ENCODE measurements at places on chromosomes 12 and 14.

- DNase-seq: no peak
Observed at GRCh38 chr12:45411626-45412025, 195.7 kb downstream of the ANO6 start.

GRCh38 chr14:50087341-50088116 is 28.8 kb downstream of the VCPKMT start:
- DNase-seq: no peak

GRCh38 chr12:121005346-121005815 is 10.9 kb downstream of the C12orf43 start:
- DNase-seq: no peak

DNA sequence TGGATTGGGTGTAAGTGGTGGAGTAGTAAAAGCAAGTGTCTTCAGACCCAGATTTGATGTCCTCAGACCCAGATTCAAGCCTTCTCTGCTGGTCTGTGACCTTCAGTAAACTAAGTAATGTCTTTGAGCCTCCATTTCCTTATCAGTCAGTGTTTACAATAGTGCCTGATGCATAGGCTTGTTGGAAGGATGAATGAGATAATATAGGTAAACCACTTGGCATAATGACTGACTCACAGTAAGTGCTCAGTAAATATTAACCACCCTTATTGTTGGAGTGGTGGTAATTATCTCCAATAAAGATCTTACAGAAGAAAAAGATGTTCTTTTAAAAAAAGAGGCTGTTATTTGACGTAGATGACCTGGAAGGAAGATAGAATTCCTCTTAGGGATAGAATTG is 86.2 kb downstream of the IGF1 start:
- DNase-seq: no peak

- no peak for DNase-seq
Observed at GRCh38 chr12:32303174-32303549, 96.2 kb upstream of the FGD4 start.

DNA sequence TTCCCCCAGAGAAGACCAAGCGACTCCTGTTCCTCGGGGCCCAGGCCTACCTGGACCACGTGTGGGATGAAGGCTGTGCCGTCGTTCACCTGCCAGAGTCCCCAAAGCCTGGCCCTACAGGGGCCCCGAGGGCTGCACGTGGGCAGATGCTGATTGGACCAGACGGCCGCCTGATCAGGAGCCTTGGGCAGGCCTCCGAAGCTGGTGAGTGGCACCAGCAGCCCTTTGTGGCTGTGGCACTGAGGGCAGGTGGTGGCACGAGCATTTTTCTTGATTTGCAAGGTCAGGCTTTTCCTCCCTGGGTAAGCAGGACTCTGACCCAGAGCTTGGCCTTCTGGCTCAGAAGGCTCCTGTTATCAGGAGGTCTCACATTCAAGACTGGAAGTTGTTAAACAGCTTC is 2.7 kb downstream of the SIVA1 start:
- DNase-seq: no peak

GRCh38 chr12:120239776-120240494 is 25.6 kb downstream of the PXN start:
- DNase-seq: no peak

GRCh38 chr14:48275301-48275700 is 599.9 kb upstream of the MDGA2 start:
- DNase-seq: no peak

DNA sequence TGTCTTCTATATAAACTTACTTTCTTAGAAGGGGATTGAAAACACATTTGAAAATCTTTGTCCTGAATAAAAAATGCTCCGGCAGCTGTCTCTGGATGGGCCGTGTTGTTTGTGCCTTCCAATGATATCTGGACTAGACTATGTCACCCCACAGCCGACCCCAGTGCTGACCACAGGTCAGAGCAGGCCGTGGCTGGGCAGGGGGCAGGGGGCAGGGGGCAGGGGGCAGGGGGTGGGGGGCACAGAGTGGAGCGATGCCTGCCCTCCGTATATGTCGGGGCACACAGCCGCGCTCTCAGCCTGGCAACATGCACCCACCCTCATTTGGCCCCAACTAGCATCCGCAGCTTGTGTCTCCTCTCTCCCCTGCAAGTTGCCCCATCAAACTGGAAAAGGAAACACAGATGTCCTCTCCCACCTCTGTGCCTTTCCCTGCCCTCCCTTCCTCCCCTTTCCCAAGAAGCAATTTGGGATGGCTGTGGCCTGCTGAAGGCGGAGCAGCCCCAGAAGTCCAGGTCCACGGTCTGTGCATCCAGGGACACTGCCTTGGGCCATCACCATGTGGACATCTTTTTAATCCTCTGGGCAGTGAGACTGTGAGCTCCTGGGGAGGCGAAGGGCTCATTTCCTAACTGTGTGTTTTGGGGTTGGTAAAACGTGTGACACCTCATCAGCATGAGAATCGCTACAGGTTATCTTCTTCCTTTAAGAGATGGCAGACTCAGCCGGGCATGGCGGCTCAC is 295.7 kb upstream of the RTL1 start:
- no peak for DNase-seq

GRCh38 chr12:85796001-85796400 is 40.2 kb downstream of the RASSF9 start:
- DNase-seq: no peak

DNA sequence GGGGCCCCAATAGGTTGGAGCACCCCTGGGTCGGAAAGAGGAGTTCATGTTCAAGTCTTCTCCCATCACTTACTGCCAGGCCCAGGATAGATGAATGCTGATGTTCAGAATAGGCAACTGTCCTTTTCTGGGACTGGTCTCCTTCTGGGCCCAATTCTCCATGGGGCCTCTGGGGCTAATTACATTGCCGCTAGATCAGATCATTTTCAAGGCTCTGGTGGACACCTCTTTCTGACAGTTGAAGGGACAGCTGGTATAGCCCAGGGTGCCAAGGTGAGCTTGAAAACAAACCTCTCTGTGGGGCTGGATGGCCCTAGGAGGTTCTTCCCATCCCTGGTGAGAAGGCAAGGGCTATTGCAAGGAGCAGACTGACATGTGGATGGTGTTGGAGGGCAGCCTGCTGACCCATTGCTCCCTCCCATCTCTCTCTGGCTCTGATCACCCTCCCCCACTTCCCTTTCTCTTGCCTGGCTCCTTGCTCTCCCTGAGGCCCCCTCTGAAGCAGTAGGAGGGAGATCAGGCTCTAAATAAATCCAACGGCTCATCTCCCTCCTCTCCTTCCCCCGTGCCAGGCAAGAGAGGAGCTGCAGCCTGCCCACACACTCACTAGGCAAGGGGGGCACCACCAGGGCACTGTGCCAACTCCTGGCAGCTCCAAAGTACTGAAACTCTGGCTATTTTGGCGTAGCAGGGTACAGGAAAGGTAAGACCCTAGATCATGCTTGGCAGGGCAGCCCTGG is 1.9 kb downstream of the CACNB3 start:
- no peak for DNase-seq

GRCh38 chr12:28374556-28374955 is 184.3 kb downstream of the CCDC91 start:
- DNase-seq: no peak

DNA sequence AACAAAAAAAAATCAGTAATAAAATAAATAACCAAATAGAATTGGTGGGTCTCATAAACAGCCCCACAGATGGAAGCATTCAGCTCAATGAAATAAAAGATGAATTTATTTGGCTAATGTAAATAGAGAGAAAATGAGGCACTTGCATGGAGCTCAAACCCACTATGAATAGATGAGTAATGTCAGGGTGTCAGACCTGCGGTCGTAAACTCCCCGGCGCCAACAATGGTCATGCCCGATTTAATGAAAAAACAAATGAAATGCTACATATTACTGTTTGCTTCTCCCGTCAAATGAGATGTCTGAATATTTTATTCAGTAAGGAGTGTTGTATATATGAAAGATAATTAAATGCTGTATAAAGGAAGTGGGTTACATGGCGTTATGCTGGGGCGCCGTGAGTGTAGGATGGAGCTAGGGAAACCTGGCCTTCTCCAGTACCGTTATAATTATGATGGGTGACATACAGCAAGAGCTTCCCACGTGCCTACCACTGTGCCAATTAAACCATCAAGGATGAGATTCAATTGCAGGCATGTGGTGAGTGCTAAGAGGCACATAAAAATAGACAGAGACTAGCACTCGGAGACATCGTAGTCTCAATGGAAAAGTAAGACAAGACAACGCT is 648.1 kb downstream of the BCL11B start:
- no peak for DNase-seq

GRCh38 chr12:74598819-74599218 is 61.2 kb downstream of the ATXN7L3B start:
- DNase-seq: no peak

GRCh38 chr12:75720812-75721641 is 209.6 kb upstream of the KRR1 start:
- DNase-seq: no peak

DNA sequence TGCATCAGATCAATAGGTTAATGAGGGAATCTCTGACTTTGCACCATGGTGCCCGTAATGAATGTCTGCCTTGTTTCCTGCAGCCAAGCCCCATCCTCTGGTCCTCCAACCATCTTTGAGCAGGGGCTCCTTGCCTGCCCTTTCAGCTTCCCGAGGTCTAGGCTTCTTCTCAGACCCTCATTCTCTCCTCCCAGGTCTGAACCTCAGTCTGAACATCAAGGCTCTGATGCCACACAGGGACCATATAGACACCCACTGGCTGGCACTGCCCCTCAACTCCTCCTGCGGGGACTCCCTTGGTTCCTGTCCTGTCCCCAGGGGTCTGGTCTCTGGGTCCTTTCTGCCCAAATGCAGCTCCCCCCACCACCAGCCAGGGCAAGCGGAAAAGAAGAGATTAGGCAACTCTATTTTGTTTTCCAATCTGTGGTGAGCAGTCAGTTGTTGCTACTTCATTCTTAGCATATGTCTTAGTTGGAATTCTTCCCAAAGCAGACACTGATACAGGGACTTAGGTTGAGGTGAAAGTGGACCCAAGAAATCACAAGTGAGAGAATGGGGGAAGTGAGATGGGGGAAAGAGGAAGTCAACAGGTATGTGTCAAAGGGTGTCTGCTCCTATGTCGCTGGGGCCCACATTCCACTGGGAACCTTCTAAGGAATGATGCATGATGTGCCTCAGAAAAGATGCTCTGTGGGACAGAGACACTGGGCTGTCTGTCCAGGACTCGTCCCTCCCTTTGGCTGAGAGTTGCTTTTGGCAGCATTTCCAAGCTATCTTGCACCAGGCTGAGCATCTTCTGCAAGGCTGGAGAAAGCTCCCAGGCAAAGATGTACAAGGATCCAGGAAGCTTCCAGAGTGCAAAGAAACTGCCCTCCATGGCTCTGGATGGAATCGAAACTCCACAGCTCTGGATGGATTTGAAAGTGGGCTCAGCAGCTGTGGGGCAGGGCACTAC is 1096.5 kb upstream of the TMEM132C start:
- no peak for DNase-seq

DNA sequence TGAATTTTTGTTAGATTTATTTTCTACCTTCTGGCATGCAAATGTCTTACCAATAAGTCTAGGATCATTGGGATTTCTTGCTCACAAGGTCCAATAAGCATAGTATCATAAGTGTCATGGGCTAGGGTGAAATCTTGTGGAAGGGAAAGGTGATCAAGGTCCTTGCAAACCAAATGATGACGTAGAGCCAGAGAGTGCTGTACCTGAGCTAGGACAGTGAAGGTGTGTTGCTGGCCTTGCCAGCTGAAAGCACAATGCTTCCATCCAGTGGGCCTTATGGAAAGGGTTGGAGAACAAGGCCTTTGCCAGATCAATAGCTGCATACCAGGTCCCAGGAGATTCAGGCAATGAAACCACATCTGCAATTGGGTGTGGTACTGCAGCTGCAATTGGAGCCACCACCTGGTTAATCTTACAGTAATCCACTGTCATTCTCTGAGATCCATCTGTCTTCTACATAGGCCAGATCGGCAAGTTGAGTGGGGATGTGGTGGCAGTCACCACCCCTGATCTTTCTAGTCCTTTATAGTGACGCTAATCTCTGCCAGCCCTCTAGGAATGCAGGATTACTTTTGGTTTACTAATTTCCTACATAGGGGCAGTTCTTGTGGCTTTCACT is 208.9 kb upstream of the MYL2 start:
- DNase-seq: no peak

- no peak for DNase-seq
Observed at GRCh38 chr12:113329022-113329790, 5.7 kb downstream of the SLC8B1 start.

GRCh38 chr12:45338272-45338671 is 122.4 kb downstream of the ANO6 start:
- DNase-seq: no peak

DNA sequence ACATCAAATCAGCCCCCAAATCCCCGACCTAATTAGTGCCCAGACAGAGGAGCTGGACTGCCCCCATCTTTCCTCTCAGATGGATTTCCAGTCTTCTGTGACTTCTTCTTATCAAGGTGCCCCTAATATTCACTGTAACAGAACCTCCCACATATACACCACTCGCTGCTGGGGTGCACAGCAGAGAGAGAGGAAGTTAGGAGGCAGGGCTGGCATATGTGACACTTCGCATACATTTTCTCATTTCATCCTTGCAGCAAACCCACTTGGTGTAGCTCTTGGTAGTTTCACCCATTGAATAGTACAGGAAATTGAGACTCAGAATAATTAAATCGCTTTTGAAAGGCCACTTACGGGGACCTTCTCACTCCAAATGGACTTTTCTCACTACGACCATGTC is 56.5 kb upstream of the CCND2 start:
- DNase-seq: no peak

DNA sequence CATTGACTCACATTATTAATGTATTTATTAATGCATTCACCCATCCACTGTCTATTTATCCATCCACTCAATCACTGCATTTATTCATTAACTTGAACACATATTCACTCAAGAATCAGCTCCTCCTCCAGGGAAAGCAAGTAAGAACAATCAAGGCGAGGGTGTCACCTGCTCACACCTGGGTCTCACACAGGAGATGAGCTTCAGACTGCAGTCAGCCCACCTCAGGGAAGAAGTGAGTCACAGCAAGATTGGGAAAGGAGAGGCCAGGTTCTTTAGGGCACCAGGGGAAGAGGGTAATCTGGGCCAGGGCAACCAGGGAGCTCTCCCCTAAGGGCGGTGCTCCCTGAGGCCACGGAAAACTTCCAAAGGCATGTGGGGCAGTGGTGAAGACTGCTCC is 367.3 kb downstream of the BCL11B start:
- DNase-seq: no peak

DNA sequence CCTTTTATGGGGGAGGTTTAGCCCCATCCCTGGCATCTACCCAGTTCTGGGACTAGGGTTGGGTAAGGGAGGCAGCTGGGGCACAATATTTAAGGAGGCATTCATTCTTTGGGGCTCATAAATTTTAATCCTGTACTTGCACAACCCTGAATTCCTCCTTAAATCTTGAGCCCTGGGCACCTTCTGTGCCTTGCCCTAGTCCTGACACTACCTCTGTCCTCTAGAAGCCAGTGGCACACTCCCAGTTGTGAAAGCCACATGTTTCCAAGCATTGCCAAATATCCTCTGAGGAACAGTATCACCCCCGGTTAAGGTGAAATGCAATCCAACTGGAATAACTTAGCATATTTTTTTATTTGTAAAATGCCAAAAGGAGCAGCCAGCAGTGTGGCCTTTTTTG is 36.6 kb downstream of the SLC16A7 start:
- DNase-seq: no peak

GRCh38 chr14:104206281-104206904 is 68.0 kb downstream of the KIF26A start:
- no peak for DNase-seq

GRCh38 chr12:56688846-56689109 is 694 bp upstream of the PTGES3 start:
- no peak for DNase-seq
